ENCODE measurements at places on chromosomes 13 and 19.

GRCh38 chr13:33910255-33910654 is 92.3 kb downstream of the RFC3 start:
- DNase-seq = no peak

GRCh38 chr19:7512400-7512851 is 3.5 kb upstream of the ZNF358 start:
- no peak for DNase-seq

DNA sequence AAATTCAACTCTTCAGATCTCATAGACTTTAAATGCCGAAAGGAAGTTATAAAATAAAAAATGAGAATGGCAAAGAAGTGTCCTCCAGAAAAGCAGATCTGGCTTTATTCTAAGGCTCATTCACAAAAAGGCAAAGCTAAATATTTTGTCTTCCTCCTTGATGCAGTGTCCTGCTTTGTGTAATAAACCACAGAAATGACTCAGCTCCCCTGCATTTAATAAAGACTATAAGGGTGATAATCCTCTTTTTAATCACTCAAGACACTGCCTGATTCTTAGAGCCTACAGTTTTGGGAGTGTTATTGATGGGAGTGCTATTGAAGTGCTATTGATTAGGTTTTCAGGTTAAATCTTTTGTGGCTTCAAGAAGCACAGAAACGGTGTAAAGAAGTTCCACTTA is 482.0 kb downstream of the PCDH20 start:
- DNase-seq = no peak

DNA sequence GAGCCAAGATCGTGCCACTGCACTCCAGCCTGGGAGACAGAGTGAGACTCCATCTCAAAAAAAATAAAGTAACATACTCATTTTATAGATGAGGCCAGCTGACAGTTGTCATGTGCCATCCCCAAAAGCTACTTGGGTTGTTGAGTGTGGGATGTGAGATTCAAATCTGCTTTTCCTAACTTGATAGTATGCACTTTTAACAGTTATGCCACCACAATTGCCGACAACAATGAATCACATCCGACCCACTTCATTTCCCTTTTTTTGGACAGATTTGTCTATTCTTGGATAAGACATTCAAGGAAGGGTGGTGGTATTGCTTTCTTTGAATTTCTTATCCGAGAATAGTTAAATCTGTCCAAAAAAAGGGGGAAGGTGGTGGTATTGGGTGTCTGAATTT is 16.3 kb upstream of the DNMT1 start:
- no peak for DNase-seq

DNA sequence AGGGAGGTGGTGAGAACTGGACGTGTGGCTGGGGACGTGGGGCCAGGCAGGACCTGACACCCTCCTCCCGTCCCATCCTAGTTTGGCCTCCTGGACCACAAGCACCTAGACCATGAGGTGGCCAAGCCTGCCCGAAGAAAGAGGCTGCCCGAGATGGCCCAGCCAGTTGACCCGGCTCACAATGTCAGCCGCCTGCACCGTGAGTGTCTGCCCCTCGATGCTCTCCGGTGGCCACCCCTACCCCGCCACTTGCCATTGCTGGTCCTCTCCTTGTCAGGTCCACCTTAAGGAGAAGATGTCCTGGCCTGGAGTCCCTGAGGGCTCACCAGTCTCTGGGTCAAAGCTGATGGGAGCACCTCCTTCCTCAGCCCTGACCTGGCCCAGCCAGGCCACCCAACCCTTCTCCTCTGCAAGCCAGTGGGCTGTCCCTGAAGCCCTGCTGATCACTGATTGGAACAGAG is 2.2 kb downstream of the ANGPTL4 start:
- no peak for DNase-seq

GRCh38 chr13:38743466-38743865 is 56.6 kb downstream of the FREM2 start:
- DNase-seq = no peak

DNA sequence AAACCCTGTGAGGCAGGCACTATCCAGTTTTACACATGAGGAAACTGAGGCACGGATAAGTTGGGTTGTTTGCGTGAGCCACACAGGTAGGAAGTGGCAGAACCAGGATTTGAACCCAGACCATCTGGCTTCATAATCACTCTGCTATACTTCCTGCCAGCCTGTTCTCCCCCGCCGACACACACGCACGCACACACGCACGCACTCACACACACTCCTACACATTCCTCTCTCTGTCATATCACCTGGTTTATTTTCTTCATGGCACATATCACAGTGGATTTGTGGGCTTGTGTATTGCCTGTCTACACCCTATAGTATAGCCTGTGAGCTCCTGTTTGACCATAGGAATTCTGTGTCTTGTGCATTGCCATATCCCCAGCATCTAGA is 140.0 kb downstream of the SIPA1L3 start:
- DNase-seq = no peak

DNA sequence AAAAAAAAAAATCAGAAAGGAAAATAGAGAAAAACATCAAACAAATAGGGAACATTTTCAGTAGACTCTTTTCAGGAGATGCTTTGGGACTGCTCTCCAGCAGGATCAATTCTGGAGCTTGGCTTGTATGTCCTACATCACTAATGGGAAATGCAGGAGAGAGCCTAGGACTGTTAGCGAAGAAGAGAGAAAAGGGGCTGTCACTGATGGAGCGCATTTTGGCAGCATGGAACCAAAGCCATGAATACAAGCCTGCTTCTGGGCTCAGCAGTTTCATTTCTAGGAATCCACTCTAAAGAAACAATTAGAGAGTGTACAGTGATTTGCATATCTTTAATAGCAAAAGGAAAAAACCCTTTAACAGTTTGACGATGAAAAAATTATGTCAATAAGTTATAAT is 203.9 kb downstream of the NUFIP1 start:
- DNase-seq = no peak

GRCh38 chr19:13962699-13963602 is 10.6 kb downstream of the DCAF15 start:
- no peak for DNase-seq

DNA sequence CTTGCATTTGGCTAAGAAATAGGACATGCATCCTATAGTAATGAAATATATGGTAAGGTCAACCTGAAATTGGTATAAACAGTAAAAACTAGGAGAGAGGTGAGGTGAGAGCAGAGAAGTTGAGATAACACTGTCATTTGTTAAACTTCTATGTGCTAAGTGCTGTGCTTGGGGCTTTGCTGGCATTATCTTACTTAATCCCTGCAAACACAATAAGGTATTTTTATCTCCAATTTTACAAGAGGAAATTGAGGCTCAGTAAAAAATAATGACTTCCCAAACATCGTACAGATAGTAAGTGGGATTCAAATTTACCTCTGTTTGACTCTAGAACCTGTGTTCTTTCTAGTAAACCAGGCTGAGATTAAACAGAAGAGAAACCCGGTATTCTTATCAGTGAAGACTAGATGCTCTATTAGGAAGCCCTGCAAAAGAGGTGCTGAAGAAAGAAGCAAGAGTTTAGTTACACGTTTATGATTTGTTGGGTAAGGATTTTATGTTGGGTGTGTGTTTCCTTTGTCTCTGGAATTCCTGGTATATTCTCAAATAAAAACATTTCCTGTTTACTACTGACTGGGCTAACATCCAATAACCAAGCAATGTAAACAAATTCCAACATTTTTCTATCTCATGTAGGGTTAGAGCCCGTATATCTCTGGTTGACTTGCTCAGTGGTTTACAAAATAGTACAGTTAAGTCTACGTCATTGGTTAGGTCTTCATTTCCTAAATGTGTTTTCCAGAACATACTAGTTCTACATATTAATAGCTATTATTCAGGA is 137.3 kb upstream of the FNDC3A start:
- no peak for DNase-seq

DNA sequence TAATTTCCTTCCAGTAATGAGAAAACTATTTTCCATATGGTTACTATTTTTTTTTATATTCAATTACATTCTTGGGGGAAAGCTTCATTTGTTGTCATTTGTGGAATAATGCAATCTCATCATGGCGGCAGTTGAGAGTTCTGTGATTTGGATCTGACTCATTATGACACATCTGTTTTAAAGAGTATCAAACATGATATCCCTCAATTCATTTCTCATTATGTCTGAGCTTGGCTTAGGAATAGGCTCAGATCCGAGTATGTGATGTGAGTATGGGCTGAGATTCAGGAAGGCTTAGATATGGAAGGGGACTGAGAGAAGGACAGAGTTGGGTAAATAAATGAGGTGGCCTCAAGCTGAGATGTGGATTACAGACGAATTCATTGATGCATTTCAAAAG is 64.4 kb downstream of the POSTN start:
- DNase-seq = no peak

DNA sequence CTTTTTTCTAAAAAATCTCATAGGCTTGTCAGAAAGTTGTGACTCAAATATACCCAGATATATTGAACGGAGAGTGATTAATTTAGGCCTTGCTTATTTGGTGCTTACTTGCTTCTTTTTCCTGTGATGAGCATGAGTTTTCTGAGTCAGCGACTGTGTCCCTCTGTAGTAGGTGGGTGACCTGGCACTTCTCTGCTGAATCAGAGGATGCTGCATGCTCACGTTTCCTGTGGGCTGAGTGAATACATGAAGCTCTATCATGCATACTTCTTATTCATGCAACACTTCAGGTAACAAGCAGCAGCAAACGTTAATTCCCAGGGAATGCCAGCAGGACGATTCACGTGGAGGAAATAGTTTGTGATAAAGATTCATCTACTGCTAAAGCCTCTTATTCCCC is 245.0 kb downstream of the KLF5 start:
- DNase-seq = no peak

DNA sequence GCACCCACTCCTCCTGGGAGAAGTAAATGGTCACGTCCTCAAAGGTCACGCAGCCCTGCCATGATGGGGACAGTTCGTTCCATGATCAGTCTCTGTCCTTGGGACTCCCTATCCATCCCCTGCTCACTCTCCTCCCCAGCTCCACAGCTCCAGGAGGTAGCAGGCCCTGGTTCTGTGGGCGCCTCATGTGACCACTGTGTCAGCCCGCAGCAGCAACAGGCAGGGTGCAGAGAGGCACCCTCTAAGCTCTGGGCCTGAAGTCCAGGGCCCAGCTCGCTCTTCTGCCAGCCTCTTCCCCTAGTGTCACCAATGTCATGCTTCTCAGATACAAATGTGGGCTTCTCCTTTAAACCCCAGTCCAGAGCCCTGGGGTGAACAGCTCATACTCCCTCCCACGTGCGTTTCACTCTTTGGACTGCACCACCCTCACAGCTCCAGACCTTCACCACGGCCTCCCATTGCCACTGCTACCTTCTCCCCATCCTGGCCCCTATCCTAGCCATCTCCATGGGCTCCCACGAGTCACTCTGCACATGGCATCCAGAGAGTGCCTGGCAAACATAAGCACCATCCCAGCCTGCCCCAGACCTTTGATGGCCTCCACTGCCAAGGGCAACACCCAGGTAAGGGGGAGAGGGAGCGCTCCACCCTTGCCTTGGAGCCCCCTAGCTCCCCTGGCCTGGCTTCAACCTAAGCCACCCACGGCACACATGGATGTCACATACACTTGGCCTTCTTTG is 2.9 kb downstream of the ZNF792 start:
- no peak for DNase-seq

- DNase-seq = no peak
Measured at GRCh38 chr13:81388400-81388799, 1047.5 kb upstream of the SPRY2 start.

GRCh38 chr19:11674067-11674492 is 64.7 kb downstream of the ZNF823 start:
- no peak for DNase-seq

DNA sequence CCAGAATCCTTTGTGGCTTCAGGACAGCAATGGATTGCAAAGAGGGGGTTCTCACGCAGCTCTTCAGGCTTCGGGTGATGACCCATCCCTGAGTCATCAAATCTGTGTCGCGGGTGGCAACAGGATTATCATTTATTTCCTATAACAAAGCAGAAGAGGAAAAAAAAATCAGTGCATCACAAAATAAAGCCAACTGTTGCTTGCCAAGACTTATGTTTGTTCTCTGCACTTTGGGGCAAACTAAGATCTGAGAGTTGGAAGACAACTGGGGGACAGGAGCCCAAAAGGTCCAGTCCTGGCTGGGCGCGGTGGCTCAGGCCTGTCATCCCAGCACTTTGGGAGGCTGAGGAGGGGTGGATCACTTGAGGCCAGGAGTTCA is 6.4 kb downstream of the GNA15 start:
- no peak for DNase-seq

DNA sequence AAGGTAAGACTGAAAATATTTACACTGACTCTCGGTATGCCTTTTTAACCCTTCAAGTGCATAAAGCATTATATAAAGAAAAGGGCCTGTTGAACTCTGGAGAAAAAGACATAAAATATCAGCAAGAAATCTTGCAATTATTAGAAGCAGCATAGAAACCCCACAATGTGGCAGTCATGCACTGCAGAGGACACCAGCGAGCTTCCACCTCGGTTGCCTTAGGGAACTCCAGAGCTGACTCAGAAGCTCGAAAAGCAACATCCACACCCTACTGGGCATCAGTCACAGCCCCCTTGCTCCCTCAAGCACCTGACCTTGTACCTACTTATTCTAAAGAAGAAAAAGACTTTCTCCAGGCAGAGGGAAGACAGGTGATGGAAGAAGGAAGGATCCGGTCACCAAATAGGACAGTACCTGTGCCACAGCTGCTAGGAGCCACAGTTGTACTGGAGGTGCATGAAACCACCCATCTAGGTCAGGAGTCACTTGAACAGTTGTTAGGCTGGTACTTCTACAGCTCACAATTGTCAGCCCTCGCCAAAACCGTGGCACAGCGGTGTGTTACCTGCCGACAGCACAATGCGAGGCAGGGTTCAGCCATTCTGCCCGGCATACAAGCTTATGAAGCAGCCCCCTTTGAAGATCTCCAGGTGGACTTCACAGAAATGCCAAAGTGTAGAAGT is 2.9 kb downstream of the ZNF816 start:
- DNase-seq = no peak

GRCh38 chr13:36549755-36550154 is 117.5 kb downstream of the CCNA1 start:
- no peak for DNase-seq

GRCh38 chr19:35478794-35479677 is 11.2 kb downstream of the KRTDAP start:
- no peak for DNase-seq

- no peak for DNase-seq
Measured at GRCh38 chr19:18521692-18522123, at the start of gene ELL. Gene ELL (minus strand): TSS chr19:18522070. CDS start chr19:18522055, 15 bp downstream.

DNA sequence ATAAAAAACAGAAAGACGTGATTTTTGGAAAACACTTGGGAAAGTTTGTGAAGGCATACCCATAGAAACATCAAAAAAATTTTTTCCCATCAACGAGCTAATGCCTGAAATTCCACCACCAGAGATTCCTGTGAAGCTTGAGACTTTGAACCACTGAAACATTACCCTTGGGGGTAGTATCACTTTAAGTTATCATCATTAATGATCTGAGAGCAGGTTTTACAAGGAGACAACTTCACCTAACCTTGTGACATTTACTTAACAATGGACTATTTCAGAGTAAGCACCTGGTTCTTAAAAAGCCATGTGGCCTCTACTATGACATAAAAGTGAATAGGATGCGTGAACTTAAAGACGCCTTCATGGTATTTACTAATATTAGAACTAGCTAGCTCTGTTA is 51.9 kb downstream of the DOCK9 start:
- no peak for DNase-seq

All from activated T-helper 1 cell treated with anti-CD3 and anti-CD28 coated beads, Interleukin-12 subunit alpha, Interleukin-12 subunit beta, Interleukin-2, Interleukin-4 antibody, amounts not matched to agents 30 ng/mL and 10 ng/mL and 1 ng/mL, durations not matched to agents 14 hours and 24 hours and 36 hours (primary cell).